ENCODE measurements at places on chromosomes 7 and 10.

DNA sequence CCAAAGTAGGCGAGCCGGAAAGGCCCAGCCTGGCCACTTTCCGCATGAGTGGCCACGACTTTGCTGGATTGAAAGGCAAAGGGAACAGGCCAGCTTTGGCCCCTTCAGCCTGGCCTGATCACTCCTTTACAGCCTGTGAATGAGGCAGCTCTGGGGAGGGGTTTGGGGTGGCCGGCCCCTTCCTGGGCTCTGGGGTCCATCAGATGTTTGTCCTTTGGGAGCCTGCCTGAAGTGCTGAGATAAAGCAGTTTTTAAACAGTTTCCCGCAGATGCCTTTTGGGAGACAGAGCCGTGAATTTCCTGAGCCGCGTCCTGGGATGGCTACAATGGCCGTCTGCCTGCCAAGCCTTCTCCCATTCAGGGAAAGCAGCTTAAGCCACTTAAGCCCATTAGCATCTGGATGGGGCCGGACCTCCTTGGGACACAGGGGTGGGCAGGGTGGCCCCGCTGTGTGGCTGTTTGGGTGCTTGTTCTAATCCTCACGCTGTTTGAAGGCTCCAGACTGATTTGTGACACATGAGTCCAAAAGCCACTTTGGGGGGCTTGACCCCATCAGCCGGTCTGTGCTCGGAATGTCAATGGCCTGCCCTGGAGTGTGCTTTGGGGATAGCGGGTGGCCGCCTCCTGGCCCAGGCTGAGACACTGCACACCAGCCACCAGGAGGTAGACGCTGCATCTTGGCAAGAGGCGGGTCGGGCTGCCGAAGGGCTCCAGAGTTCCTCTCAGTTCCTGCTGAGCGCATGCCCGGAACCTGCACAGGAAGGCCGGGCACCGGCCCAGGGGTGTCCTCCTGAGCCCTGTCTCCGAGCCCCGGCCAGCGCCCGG lies 38.9 kb downstream of the NKX6-2 start:
- no peak for DNase-seq

DNA sequence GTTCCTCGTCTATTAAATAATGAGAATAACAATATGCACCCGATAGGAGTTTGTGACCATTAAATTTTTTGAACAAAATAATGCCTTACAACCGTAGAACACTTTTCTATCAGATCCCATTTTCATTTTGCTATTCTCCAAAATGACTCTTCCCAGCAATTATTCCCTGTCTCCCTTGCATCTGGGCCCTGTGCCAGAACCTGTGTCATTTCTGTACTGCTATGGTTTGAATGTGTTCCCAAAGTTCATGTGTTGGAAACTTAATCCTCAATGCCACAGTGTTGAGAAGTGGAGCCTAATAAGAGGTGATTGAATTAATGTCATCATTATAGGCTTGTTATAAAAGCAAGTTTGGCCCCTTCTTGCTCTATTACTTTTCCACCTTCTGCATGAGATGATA lies 33.2 kb upstream of the SMNDC1 start:
- DNase-seq: no peak

DNA sequence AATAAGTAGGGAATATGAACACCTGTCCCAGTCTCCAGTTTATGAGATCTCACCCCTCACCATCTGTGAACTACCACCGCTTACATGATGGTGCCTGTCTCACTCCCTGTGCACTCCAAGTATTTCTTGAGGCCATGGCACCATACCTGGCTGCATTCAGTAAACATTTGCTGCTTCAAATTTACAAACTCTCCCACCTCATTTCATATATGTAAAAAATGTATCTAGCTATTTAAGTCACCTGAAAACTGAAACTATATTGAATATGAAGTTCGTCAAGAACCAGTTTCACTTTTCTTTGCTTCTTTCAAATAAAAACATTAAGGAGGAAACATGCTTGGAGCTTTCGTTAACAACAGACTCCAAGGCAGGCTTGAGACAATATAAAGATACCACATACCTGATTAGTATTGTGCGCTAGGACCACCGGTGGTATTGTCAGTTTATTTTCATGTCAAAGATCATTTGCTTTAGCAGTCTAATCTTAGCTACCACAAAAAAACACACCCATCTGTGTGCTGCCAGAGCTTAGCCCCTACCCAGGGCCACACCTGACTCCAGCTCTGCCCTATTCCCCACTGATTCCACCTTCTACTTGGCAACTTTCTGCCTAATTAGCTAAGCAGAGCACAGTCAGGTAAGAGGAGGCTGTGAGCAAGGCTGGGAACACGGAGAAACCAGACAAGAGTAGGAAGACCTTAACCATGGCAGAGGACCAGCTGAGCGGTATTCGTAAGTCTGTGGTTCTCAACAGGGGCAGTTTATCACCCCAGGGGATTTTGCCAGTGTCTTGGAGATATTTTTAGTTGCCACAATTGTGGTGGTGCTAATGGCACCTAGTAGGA lies 92.0 kb downstream of the ZFAND4 start:
- DNase-seq: no peak

DNA sequence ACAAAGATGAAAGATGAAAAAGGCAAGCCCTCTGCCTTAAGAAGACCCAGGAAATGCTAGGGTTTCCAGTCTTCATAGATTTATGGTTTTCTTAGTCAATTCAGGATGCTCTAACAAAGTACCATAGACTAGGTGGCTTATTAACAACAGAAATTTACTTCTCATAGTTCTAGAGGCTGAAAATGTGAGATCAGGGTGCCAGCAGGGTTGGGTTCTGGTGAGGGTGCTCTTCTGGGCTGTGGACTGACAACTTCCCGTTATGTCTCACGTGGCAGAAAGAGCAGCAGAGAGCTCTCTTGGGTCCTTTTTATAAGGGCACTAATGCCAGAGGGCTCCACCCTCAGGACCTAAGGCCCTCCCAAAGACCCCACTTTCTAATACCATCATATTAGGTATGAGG lies 23.7 kb downstream of the ELMO1 start:
- no peak for DNase-seq

GRCh38 chr10:70830164-70830563 lies 14.4 kb downstream of the SGPL1 start:
- no peak for DNase-seq

DNA sequence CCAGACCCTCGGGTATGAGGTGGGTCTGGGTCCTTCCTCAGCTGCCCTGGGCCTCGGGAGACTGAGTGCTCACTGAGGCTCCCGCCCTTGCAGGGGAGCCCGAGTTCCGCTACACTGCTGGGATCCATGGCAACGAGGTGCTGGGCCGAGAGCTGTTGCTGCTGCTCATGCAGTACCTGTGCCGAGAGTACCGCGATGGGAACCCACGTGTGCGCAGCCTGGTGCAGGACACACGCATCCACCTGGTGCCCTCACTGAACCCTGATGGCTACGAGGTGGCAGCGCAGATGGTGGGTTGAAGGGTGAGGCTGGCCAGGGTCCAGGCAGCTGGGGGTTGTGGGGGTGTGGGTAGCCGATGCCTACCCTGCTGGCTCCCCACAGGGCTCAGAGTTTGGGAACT lies 7.6 kb downstream of the AEBP1 start:
- DNase-seq: no peak

GRCh38 chr7:33874943-33875342 lies 30.4 kb upstream of the BMPER start:
- no peak for DNase-seq

DNA sequence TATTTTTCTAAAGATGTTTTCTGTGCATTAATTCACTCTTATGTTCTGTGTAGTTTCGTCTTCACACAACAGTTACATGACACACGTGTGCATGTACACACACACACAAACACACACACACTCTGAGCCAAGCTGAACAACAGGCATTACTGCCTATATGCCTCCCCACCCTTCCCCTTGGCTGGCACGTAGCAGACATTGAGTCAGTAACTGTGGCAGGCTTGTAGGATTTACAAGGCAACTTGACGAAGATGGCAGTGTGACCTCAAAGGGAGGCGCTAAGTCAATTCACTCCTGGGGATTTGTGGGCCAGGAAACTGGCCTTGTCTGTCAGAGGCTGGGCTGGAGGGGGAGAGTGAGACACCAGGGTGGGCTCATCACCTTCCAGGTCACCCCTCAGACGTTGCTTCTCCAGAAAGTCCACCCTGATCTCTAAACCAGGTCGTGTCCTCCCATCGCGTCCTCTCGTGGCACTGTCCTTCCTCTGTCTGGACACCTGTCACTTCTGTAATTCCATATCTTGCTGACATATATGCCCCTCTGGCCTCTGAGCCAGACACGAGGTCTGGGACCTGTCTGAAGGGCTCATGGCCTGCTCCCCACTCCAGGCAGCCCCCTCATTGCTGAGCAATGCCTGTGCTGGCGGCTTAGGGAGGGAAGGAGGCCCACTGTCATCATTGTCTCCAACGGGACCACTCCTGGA lies 41.1 kb upstream of the INPP5A start:
- DNase-seq: no peak

- no peak for DNase-seq
Measured at GRCh38 chr10:11533328-11533781, 78.1 kb downstream of the USP6NL start.

DNA sequence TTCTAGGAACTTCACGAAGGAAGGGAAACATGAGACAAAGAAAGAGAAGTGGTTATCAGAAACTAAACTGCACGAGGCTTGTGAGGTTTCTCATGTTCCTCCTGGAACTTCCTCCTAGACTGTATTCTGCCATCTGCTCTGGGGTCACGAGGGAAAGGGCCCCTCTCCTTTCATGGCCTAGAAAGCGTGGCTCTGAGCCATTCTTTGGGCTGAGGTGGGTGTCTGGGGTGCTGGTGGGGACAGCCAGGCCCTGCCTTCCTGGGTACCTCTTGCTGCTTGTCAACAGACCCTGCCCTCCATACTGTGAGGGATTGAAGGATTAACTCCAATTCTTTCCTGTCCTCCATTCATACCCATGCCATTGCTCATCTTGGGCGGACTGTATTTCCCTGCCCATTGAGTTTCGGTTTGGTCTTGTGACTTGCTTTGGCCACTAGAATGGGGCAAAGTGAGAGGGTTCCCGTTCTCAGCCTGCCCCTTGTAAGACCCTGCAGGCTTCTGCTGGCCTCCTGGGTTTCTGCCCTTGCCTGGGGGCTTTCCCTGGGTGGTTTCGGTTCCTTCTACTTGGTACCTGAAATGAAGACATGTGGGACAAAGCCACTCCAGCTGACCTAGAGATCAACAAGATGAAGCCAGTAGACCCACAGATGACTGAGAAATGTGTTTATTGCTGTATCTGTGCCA lies 14.9 kb upstream of the GIMAP8 start:
- DNase-seq: no peak

GRCh38 chr10:119190954-119191785 lies 12.6 kb upstream of the PRDX3 start:
- no peak for DNase-seq

- DNase-seq: no peak
Measured at GRCh38 chr10:48184224-48184623, 90.3 kb downstream of the FRMPD2 start.
